Umbilical cord (tissue), 2 donors: ENCODE measurements at places on chromosomes 1 and 21. TPM values are rescaled to one million over a fixed set of nuclear protein-coding genes. Genes with fewer than 3 reads are reported as not detected.

- no peak for DNase-seq
These were observed 758.5 kb upstream of the NEGR1 start for GRCh38 chr1:73040811-73041210.

LENEP gene
- not detected for total RNA-seq

GRCh38 chr1:219201656-219202055 is 28.0 kb downstream of the LYPLAL1 start:
- DNase-seq = no peak

TEKT2 gene
- total RNA-seq = not detected

- peak; percentile 70 for DNase-seq
These were observed 8.3 kb upstream of the SLC2A1 start for GRCh38 chr1:42966688-42967612.

DNA sequence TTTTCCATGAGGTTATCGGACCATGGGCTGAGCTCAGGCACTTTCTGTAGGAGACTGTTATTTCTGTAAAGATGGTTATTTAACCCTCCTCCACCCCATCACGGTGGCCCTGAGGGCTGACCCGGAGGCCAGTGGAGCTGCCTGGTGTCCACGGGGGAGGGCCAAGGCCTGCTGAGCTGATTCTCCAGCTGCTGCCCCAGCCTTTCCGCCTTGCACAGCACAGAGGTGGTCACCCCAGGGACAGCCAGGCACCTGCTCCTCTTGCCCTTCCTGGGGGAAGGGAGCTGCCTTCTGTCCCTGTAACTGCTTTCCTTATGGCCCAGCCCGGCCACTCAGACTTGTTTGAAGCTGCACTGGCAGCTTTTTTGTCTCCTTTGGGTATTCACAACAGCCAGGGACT is 2.6 kb upstream of the CCDC28B start:
- no peak for DNase-seq

GRCh38 chr1:10734962-10735544 is 61.4 kb downstream of the CASZ1 start:
- DNase-seq = no peak

DNA sequence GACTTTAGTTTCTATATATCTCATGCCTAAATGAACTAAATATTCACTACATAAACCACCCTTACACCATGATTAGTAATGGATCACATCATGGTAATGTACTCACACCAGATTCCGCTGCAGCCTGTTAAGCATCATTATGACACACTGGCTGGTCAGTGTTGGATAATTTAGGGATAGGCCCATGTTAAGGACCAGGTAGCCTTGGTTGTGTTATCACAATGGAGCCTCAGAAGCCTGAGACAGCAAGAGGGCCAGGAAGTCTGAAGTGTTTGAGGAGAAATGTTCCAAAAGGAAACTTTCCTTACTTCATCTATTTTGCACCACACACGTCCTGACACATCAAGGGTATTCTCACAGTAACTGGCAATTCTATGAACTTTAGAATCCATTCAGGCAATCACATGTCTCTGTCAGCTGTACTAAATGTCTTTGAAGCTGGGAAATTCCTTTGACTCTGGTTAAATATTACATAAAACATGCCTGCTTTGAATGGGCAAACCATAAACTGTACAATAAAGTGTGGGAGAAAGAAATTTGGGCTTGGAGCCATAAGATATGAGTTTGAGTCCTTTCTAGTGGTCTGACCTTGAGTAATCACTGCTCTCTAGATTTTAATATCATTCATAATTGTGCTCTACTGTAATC is 105.3 kb upstream of the DPT start:
- DNase-seq = peak; percentile 76

DNA sequence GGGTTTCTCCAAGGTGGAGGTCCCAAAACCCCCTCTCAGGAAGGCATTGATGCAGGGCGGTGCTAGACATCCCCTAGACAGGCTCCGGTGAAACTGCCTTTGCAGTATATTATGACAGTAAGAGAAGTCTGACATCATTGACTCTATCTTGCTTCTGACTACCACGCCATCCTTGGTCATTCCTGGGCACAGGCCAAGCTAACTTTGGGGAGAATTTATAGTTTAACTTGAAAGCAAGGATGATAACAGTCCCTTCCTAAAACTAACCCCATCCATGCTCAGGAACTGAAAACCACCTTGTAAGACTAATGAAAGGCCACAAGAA is 30.3 kb downstream of the RSPH1 start:
- DNase-seq = no peak

ELAPOR1 gene
- total RNA-seq = 1.9 TPM

DNA sequence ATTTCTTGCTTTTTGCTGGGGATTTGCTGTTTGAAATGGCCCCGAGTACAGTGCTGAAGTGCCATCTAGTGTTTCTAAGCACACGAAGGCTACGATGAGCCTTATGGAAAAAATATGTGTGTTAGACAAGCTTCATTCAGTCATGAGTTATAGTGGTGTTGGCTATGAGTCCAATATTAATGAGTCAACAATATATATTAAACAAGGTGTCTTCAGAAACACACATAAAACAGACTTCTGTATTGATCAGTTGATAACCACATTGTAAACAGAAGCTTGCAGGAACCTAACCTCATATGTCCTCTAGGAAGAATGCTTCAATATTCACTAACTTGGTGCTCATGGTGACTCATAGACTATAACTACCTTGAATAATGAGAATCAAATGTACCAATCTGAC is 1.7 kb upstream of the GJB5 start:
- no peak for DNase-seq

PEX19 gene
- 31.8 TPM for total RNA-seq

ACOT11 gene
- 12.5 TPM for total RNA-seq

RCAN3 gene
- total RNA-seq = 12.8 TPM

- DNase-seq = no peak
These were observed 20.5 kb downstream of the ELAVL4 start for GRCh38 chr1:50129201-50129600.
